ENCODE measurements at places on chromosomes 7 and 10.
A peak's percentile ranks its signal among the peaks of the same experiment; 100 is the strongest.

GRCh38 chr10:132466520-132467463 is 69.8 kb downstream of the PWWP2B start:
- DNase-seq = no peak

GRCh38 chr10:2036209-2036608 is 298.9 kb upstream of the ADARB2 start:
- no peak for DNase-seq

DNA sequence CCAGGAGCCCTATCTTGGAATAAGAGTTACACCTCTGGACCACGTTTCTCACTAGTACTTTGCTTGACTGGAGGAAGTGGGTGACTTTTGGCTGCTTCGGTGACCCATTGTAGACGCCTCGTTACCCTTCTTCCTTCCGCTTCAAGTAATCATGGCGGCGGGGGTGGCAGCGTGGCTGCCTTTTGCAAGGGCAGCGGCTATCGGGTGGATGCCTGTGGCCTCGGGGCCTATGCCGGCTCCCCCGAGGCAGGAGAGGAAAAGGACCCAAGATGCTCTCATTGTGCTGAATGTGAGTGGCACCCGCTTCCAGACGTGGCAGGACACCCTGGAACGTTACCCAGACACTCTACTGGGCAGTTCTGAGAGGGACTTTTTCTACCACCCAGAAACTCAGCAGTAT is 1.5 kb downstream of the KCND2 start:
- no peak for DNase-seq

DNA sequence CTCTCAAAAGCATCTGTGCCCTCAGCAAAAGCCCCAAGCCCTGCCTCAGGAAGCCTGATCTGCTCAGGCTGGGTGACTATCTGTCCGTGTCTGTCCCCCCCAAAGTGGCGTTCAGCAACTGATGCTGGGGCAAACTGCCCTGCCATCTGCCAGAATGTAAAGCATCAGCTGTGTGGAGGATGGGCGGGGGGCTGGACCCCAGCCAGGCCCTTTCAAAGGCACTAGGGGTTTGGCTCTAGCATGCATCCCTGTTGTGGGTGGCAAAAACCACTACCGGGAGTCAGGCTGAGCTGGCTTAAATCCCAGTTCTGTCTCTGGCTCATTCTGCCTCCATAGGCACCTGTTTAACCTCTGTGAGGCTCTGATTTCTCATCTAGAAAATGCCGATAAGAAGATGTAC is 35.5 kb downstream of the GPRIN2 start:
- DNase-seq = no peak

- no peak for DNase-seq
These were observed 33.3 kb upstream of the NMT2 start for GRCh38 chr10:15201589-15202300.

GRCh38 chr7:130935564-130936157 is 201.7 kb upstream of the KLF14 start:
- DNase-seq = no peak

- DNase-seq = no peak
These were observed 90.6 kb downstream of the PIP4K2A start for GRCh38 chr10:22623633-22624253.

DNA sequence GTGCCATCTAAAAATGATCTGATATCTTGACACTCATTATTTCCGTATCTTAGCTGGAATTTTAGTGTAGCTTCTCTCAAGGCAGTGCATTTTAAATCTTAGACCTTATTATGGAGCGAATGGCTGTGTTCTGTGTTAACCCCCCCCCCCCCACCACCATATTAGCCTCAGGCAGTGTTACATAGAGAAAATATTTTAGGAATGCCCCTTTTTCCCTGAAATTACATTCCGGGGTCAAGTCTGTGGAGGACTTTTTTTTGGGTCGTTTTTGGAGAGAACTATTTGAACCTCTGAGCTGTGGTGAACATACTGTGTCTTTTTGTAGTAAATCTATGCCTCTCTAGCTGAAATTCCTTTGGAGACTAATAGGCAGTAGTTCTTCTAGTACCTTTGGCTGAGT is 3.1 kb downstream of the CCDC126 start:
- DNase-seq = no peak

DNA sequence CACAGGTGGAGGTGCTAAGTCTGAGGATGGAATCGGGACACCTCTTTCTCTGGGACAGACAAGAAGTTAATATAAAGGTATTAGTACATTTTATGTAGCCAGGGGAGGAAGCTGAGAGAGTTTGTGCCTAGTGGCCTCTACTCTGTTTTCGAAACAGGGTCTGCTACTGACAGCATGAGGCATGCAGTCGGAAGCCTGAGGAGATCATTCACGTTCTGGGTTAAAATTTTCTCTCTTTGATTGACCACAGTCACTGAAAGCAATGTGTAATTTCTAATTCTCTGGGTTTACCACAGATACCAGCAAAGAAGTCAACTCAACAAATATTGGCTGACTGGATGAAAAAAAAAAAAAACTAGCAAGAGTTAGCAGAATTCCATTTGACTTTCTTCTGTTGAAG is 53.3 kb upstream of the KCTD7 start:
- DNase-seq = no peak

DNA sequence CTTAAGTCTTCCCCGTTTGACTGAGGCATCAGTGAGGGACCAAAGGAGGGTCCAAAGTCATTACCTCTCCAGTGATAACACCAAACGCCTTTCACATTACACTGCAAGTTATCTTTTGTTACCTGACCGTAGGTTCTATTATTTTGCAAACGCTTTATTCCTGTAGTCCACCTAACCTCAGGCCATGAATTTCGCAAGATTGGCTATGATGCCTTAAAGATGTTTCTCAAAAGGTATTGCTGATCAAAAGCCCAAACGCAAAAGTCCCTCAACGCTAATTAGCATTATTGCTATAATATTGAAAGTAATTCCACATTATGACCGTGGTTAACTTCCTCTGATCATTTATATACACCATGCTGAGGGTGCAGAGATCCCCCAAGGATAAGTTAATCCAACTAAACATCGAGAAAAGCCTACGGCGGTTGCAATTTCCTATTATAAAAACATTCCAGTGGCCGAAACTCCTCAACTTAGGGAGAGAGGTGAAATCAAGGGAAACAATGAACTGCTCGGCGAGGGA is 649 bp downstream of the DNA2 start:
- DNase-seq = no peak

DNA sequence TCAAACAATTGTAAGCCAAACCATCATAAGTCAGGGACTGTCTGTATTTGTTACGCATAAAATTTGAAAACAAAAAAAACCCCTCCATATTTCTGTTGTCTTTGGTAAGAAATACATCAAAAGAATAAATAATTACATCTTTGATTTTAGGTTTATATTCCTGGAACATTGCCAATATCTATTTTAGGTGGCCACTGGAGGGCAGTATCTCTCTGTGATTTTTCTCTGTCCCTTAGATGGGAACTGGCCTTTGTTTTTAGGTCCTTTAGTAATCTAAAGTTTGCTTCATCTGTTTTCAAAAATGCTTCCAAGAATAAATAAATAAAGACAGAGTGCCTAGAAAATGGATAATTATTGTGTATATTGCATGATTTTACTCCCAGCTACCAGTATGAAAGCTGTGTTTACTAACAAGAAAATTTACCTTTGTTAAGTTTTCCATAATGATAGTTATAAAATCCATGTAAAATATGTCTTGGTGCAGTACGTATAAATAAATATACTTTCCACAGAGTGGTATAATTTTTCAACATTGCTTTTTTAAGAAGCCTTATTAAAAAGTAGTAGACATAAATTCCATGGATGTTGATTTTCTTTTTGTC is 64.2 kb downstream of the PHYHIPL start:
- DNase-seq = peak; percentile 15

GRCh38 chr7:19853261-19853832 is 79.9 kb upstream of the TMEM196 start:
- DNase-seq = peak; percentile 4

DNA sequence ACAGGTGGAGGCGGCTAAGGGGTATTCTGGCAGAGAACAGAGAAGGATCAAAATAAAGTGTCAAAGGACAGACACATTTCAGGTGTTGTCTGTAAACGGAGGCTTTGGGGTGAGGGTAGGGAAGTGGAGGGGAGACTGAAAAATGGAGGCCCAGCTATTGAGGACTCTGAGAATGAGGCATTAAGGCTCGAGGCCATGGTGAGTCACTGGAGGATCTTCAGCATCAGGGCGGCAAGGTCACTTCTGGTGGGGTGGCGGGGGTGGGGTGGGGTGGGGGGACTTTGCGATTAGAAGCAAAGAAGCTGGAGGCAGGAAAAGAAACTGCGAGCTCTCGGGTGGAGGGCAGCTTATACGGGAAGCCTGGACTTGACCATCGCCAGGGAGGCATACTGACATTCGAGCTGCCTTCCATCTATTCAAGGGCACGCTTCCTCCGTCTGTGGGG is 58.4 kb upstream of the PCGF5 start:
- no peak for DNase-seq

DNA sequence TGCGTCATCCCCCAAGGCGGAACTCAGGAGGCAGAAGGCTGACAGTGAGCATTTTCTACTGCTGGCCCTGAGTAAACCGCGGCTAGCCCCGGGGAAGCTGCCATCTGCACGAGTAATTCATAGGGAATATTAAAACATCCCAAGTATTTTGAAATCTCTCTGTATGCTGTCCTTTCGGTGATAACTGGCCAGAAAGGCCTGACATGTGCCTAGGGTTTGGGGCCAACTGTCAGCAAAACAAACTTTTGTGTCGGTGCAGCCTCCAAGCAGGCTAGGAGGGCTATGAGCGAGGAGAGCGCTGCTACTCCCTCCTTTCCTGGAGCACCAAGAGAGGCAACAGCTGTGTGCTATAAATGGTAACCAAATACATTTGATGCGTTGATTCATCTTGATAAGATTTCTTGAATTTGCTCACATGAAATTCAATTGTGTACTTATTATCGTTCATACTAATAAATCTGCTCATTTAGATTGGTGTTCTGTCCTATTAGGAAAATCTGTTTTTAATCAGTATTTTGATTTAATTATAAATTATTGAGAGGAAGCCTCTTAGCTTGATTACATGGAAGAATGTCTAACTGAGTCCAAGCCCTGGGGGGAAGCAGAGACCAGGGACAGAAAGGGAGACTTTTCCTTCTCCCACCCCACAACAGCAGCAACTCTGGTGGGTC is 124.4 kb upstream of the NPS start:
- DNase-seq = no peak

GRCh38 chr10:125133696-125134482 is 26.5 kb downstream of the CTBP2 start:
- DNase-seq = no peak

GRCh38 chr7:29478226-29478625 is 85.4 kb upstream of the PRR15 start:
- no peak for DNase-seq

GRCh38 chr10:3622427-3622826 is 162.6 kb downstream of the KLF6 start:
- DNase-seq = no peak

- no peak for DNase-seq
These were observed 67.3 kb downstream of the CACUL1 start for GRCh38 chr10:118687472-118687871.

DNA sequence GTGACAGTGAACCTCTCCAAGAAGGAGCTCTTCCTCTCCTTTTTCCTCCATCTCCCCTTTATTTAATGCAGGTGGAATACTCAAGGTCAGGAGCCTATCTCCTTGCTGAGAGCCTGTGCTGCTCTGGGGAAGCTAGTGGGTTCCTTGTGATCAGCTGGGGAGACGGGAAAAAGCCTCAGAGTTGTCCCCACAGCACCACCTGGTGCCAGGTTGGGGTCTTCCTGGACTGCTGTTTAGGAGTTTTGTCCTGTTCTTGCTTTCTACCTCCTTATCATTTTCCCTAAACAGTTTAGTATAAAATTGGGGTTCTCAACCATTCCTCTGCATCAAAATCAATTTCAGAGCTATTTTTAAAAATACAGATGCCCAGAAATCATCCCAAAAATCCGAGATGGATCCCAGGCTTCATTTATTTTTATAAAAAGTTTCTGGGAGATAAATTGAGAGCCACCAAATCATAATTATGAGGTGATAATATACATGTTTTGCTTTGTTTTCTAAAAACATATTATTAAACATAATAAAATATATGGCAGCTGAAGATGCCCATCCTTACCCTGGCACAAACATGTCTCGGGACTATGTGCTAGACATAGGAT is 44.3 kb downstream of the MACC1 start:
- peak; percentile 39 for DNase-seq

DNA sequence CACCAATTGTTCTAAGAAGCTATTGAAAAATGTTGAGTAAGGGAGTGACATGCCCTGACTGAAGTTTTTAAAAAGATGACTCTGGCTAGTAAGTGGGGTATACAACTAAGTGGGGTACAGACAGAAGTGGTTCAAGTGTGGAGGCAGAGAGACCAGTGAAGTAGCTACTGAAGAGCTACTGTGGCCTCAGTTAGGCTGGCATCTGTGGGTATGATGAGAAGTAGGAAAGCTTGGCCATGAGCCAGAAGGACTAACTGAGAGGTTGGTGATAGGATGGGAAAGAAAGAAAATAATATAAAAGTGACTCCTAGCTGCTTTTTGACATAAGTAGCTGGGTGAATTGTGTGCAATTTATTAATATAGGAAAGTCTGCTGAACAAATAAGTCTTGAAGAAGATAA is 176.6 kb downstream of the SEMA3D start:
- DNase-seq = no peak
